ENCODE measurements at places on chromosomes 4 and X. TPM values are rescaled to one million over a fixed set of nuclear protein-coding genes. Genes with fewer than 3 reads are reported as not detected.
A peak's percentile ranks its signal among the peaks of the same experiment; 100 is the strongest.

Gene PPARGC1A
- total RNA-seq = 9.4 TPM

Gene EXOC1L
- total RNA-seq = not detected

Gene EOLA1
- total RNA-seq = 6.3 TPM

Gene SUV39H1
- 4.6 TPM for total RNA-seq

Gene PABPC5
- 7.5 TPM for total RNA-seq

Gene PLP1
- total RNA-seq = 19.0 TPM

Gene NAT8L
- total RNA-seq = 0.48 TPM

Gene CDX4
- not detected for total RNA-seq

Gene XAGE2
- total RNA-seq = not detected

Gene XPNPEP2
- total RNA-seq = 0.24 TPM

GRCh38 chr4:93403571-93403970, 425.0 kb upstream of the ATOH1 start:
- no peak for DNase-seq

GRCh38 chrX:145552643-145553042, 265.0 kb upstream of the SLITRK2 start:
- DNase-seq = no peak

GRCh38 chr4:147683188-147683591, 773 bp downstream of the PRMT9 start:
- peak; percentile 46 for DNase-seq

DNA sequence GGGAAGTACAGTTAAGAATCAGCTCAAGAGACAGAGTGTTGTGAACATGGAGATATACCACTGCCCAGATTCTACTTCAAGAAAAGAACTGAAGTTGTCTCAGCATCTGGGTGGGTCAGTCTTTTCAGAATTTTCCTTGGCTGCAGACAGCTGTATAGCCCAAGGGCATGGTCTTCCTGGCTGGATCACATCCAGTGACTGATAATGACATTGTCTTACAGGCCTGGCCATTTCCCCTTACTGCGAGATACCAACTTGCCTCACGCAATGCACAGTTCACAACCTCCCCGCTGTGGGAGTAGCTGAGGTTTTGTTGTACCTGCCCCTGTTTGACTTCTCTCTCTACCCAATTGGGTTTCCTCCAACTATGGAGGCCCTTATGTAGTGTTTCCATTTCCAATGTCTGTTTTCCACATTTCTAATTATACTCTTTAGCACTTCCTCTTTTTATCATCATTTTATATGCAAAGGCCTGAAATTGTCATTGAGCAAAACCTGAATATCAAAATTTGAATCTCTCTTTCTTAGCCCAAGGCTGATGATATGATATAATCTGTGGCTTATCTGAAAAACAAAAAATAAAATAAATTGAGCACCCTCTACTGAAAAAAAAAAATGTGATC, 209.1 kb downstream of the NAF1 start:
- DNase-seq = no peak

DNA sequence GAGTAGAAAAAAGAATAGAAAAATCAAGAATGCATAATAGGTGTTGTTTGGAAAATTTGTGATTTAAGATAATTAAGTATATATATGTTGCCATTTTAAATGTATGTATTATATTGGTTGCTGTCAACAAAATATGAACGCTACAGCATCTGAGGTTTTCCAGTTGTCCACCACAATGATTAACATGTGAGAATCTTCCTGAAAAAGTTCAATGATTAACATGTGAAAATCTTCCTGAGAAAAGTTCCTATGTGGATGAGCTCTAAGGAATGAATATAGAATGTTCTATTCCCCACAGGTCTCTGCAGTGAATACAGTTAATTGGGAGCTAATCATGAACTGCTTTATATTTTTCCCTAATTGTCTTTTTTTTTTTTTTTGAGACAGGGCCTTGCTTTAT, 214.7 kb downstream of the CBR4 start:
- DNase-seq = no peak

DNA sequence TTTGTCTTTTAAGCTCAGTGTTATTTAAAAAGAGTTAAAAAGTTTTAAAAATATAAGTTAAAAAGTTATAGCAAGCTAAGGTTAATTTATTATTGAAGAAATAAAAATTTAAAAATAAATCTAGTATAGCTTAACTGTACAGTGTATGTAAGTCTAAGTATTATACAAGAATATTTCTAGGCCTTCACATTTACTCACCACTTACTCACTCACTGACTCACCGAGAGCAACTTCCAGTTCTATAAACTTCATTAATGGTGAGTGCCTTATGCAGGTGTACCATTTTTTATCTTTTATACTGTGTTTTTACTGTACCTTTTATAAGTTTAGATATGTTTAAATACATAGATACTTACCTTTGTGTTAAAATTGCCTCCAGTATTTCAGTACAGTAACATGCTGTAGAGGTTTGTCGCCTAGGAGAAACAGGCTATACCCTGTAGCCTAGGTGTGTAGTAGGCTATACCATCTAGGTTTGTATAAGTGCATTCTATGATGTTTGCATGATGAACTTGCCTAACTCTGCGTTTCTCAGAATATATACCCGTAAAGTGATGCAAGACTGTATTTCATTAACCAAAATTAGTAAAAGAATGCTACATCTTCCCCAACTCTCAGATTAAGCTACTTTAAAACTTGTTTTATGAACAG, 202.9 kb downstream of the CFAP299 start:
- DNase-seq = no peak

GRCh38 chr4:156635051-156635450, 336.5 kb downstream of the PDGFC start:
- peak; percentile 69 for DNase-seq

DNA sequence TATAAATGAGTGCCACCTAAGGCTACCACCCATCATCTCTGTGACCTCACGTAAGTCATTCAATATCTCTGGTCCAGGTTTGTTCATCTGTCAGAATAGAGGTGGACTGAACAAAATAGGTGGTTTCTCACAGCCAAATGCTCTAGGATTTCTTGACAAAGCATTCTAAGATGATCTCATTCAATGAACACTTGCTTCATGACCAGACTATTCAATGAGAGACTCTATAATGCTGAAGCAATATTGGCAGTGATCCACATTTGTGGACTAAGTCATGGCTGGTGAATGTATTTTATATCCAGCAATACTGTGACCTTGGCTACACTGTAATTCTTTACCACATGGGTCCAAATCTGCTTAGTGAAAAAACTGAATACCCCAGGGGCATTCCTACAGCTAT, 37.9 kb downstream of the LDB2 start:
- peak; percentile 26 for DNase-seq

DNA sequence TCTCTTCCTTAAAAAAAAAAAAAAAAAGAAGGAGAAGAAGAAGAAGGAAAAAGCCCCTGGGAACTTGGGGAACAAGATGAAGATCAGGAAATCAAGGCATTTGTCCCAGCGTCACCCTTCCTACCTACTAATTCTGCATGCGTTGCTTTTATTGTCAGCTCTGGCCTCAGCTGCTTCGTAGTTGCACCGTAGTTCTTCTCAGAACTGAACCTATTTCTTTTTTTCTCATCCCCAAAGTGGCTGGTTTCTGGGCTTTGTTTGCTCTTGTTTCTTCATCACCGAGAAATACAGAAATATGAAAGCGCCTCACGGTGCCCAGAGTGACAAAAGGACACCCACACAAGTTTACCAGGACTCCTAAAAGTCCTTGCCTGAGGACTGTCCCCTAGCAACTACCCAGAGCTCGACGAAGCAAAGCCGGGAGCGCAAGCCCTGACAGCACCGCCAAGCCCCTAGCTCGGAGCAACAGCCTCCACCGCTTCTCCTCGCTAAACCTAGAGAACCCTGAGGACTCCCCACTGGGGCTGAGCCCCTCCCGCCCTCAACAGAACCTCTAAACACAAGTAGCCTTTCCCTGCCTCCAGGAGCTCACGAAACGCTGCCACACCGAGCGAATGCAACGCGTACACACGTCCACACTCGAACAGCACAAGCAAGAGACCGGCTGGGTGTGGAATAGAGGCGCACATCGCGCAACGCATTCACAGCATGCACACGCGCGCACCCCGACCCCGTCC, 710 bp downstream of the PRKG2 start:
- DNase-seq = no peak

GRCh38 chr4:71830497-71831190, 46.8 kb upstream of the GC start:
- no peak for DNase-seq

DNA sequence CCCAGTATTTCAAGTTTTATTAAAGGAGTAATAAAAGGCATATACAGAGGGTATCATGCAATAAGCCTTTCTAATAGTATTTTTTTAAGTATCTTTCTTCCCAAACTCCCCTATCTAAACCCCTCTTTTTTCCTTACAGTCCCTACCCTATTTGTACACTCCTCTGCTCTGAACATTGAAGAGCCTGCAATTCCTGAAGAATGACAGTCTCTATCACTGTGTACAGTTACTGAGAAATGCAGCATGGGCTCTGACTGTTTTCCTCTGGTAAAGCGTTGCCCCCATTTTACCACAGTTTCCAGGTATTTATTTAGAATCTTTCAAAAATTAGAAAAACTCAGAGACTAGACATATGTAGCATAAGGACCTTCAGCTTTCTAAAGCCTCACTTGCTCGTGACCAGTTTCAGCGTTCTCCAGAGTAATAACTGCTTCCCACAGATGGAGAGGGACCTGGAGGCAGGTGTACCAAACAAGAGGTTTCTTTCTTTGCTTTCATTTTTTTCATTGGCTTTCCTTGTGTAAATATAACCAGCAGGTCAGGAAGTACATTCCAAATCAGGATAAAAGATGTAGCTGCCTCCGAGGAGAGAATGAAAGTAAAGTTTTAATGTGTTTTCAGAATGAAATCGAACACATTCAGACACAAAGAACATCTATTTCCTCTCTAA, 230.8 kb downstream of the CFAP299 start:
- no peak for DNase-seq

GRCh38 chr4:149116806-149117205, 674.6 kb upstream of the NR3C2 start:
- no peak for DNase-seq

DNA sequence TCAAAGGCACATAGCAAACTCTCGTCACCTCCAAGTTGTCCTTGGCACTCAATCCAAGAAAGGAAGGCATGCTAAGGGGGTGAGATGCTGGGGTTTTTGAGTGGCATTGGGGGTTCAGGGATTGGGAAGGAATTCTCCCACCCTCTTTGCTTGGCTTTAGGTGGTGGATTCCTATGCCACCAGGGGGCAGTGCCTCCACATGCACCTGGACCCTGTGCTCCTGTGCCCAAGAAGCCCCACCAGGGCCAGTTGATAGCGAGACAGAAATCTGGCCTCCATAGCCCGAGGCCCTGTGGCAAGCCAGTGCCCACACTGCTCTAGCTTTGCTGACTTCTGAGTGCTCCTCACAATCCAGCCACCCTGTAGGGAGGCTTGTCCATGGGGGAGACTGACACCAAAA, 2.0 kb upstream of the FATE1 start:
- DNase-seq = no peak

DNA sequence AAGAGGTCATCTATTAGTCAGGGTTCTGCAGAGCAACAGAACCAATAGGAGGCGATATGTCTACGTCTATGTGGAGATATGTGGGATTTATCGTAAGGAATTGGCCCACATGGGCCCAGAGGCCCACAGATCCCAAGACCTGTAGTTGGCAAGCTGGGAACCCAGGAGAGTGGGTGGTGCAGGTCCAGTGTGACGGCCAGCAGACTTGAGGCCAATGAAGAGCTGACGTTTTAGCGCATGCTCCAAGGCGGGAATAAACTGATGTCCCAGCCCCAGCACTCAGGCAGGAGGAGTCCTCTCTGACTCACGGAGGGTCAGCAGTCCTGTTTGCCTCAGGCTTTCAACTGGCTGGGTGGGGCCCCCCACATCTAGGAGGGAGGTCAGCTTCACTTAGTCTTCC, 21.3 kb downstream of the SPACA5 start:
- no peak for DNase-seq

GRCh38 chr4:145934434-145935047, 4.1 kb downstream of the ZNF827 start:
- DNase-seq = peak; percentile 25

DNA sequence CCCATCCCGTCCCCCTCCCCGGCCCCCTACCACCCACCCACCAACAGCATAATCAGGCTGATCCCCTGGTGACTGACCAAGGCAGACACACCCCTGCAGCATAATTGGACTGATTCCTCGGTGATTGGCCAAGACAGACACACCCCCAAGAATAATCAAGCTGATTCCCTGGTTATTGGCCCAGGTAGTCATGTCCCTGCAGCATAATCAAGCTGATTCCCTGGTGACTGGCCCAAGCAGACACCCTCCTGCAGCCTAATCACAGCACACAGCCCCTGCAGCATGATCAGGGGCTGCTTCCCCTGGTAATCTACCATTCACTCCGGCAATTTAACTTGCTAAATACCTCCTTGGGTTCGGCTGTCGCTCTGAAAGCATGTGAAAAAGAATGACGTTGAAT, 47.5 kb upstream of the STS start:
- DNase-seq = no peak

GRCh38 chrX:126697091-126697490, 122.4 kb upstream of the PRR32 start:
- no peak for DNase-seq

DNA sequence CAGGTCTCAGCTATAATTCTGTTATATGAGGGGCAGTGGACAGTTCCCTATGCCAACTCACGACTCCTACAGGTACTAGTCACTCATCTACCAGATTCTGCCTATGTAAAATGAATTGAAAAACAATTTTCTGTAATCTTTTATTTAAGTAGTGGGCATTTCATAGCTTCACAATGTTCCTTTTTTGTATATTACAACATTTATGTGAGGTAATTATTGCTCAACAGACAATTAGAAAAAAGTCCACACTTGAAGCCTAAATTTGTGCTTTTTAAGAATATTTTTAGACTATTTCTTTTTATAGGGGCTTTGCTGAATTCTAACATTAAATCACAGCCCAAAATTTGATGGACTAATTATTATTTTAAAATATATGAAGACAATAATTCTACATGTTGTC, 20.4 kb downstream of the EREG start:
- DNase-seq = no peak

GRCh38 chrX:24990535-24990934, 25.2 kb downstream of the ARX start:
- DNase-seq = no peak

GRCh38 chr4:12712648-12713339, 771.3 kb downstream of the RAB28 start:
- DNase-seq = no peak

GRCh38 chr4:106149026-106149425, 167.0 kb downstream of the TBCK start:
- no peak for DNase-seq

DNA sequence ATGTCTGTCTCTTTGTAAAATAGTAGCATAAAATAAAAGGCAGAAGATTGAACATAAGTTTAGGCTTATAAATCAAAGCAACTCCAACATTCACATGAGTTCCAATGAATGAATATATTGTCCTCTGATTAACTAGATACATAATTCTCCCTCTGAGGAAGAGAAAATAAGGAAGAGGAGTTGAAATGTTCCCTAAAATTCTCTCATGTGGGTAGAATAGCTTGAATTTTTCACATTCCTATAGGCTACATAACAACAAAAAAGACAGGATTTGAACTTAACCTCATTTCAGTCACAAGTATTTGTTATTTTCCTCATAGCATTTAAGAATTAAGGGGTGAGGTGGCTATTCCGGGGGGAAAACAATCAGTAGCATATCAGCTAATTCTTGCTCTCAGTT, 462.4 kb upstream of the NDST4 start:
- DNase-seq = no peak

GRCh38 chr4:36222702-36223101, 21.6 kb downstream of the ARAP2 start:
- DNase-seq = no peak
